ENCODE measurements at places on chromosomes 4 and X. TPM values are rescaled to one million over a fixed set of nuclear protein-coding genes. Genes with fewer than 3 reads are reported as not detected.

- no peak for DNase-seq
Observed at GRCh38 chrX:128616933-128617332, 564.7 kb upstream of the ACTRT1 start.

DNA sequence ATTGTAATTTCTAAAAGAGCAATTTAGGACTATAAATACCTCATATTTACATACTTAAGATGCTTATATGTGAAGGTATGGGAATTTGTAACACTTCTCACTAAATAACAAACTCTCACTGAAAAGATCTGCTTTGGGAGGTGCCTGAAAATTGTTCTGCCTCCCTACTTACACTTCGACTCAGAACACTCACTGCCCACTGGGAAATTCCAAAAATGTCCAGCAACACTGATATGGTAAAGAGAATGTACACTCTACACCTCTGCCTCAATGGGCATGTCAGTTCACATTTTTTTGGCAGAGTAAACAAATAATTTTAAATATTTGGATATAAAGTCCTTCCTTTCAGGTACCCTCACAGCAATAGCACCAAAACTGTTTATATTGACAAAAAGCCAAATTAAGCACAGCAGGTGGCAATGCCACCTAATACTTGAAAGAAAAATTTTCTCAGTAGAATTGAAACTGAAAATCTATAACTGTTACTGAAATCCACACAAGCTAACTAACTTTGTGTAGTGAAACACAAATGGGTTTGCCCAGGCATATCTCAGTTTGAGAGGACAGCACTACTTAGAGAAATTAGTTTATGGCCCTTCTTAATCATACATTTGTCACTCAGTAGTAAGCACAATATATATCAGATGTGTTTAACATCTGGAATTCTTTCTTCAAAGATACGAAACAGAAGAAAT, 67.1 kb downstream of the PRDM5 start:
- no peak for DNase-seq

GRCh38 chr4:67550857-67551256, 5.6 kb upstream of the CENPC start:
- no peak for DNase-seq

GRCh38 chr4:7323872-7324650, 110.7 kb downstream of the PSAPL1 start:
- DNase-seq = no peak

GRCh38 chr4:7370038-7370437, 64.7 kb downstream of the PSAPL1 start:
- DNase-seq = no peak

RBMXL3 gene
- not detected for total RNA-seq

UGT2B15 gene
- not detected for total RNA-seq

PASD1 gene
- total RNA-seq = not detected

HSFX4 gene
- total RNA-seq = not detected

ATP11C gene
- total RNA-seq = 26.2 TPM
